ENCODE measurements at places on chromosomes 6 and 20. TPM values are rescaled to one million over a fixed set of nuclear protein-coding genes. Genes with fewer than 3 reads are reported as not detected.

Gene ZHX3
- total RNA-seq: 57.6 TPM

Gene EPPIN
- not detected for total RNA-seq

Gene SRSF12
- total RNA-seq: 0.14 TPM

Gene LRP11
- 130 TPM for total RNA-seq

Gene ULBP1
- total RNA-seq: 0.09 TPM

Gene PFDN4
- 110 TPM for total RNA-seq

Gene OR12D3
- not detected for total RNA-seq

Gene HLA-G
- total RNA-seq: not detected

Gene CLVS2
- under 0.01 TPM for total RNA-seq

Gene C6orf163
- total RNA-seq: 0.59 TPM

Gene RBM38
- 13.3 TPM for total RNA-seq

Gene MATN4
- not detected for total RNA-seq

Gene DOK5
- total RNA-seq: 19.8 TPM

Gene WFDC5
- total RNA-seq: not detected

Gene PTGIS
- total RNA-seq: 5.6 TPM

Gene LY86
- total RNA-seq: not detected

Gene GRM4
- 0.30 TPM for total RNA-seq

Gene PI16
- total RNA-seq: 0.59 TPM

Gene MOG
- total RNA-seq: not detected

Gene HSPA1L
- total RNA-seq: 1.2 TPM

Gene ADGRB3
- not detected for total RNA-seq

Gene GTSF1L
- total RNA-seq: not detected

Gene TCF21
- total RNA-seq: 1.4 TPM

Gene DDX43
- total RNA-seq: 1.8 TPM

Gene CYP39A1
- not detected for total RNA-seq

Gene CCN5
- total RNA-seq: 0.30 TPM

Gene REM1
- not detected for total RNA-seq

Gene DYNLRB1
- 34.7 TPM for total RNA-seq

Gene LY6G6F
- total RNA-seq: not detected
